Large intestine (tissue), 12 donors: ENCODE measurements at places on chromosomes 6 and 20.

DNA sequence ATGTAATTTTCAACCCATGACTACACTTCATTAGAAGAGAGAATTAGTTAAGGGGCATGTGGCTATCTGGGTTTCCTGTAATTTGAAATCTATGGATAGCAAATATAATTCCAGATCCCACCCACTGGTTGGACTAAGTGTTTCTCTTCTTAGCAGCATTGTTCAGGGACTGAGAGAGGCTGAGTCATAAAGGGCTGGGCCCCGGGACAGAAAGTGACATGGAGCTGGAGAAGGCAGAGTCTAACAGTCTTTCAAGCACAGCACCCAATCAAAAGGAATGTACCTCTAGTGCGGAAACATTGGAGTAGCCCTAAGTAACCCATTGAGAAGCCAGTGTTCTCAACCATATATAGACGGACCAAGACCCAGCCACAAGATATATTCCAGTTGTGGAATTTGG is 363.9 kb downstream of the DHX35 start:
- DNase-seq, result no peak

DNA sequence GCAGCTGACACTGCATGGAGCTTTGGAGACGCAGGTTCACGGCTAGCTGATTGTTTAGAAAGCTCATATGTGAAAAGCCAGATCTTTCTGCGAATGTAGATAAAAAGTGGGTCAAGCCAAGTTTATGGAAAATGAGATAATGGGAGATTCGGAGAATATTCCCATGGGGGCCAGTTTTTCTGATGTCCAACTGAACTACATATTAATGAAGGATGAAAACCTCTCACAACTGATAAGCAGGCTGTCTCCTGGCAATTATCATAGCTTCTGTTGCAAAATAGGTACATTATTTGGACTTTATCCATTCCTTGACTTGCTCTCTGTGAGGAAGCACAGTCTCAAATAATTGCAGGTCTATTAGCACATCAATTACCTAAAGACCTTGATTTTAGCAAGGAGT is 21.1 kb downstream of the HDGFL1 start:
- peak; percentile 63 for DNase-seq

- no peak for DNase-seq
Measured at GRCh38 chr6:25659633-25660368, 7.8 kb downstream of the SCGN start.

- no peak for DNase-seq
Measured at GRCh38 chr6:156396791-156397418, 380.3 kb upstream of the ARID1B start.

DNA sequence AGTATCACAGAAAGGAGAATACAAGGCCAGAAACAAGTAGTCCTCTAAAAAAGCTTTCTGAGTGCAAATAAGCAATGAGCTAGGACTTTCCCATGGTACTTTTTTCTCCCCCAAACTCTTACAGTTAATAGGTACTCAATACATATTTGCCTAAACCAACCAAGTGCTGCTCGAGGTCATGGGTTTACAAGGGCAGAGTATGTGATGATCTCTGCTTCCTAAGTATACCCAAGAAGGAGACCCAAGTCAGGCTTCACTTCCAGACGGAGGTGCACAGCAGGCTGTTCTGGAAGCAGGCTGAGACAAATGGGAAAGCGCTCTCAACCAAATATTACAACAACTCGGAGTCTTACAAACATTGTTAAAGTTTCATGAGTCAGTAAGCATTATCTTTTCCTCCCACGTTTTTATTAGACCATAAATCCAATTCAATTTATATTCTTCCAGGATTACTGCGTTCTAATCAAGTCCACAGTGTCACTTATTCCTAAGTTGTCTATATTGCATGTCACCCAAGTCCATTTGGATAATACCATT is 8.1 kb downstream of the FYN start:
- no peak for DNase-seq

GRCh38 chr20:8670893-8671215 is 398.0 kb upstream of the PLCB4 start:
- peak; percentile 16 for DNase-seq

- DNase-seq, result no peak
Measured at GRCh38 chr6:128209771-128210170, 308.9 kb upstream of the THEMIS start.

DNA sequence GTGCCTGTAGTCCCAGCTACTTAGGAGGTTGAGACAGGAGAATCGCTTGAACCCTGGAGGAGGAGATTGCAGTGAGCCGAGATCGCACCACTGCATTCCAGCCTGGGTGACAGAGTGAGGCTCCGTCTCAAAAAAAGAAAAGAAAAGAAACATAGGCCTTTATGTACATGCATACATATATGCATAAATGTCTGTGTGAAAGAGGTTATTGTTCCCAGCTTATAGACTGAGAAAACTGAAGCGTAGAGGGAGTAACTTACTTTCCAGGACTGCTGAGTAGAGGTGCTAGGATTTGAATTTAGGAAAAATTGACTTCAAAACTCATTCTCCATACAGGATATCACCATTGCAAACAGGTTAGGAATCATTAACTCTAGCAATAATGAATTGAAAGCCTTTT is 32.0 kb downstream of the CTNNBL1 start:
- no peak for DNase-seq
